ENCODE measurements at places on chromosomes 5 and 9. TPM values are rescaled to one million over a fixed set of nuclear protein-coding genes. Genes with fewer than 3 reads are reported as not detected.
A peak's percentile ranks its signal among the peaks of the same experiment; 100 is the strongest.

GRCh38 chr9:94882966-94883641, 156.6 kb downstream of the AOPEP start:
- H3K27me3 ChIP-seq, result no peaks in the 10 kb centered on the region
- peaks cover 13% of the 10 kb centered on the region for H3K4me1 ChIP-seq
- no peak overlapping the region for H3K27ac ChIP-seq
- no peak for DNase-seq

- no peaks in the 10 kb centered on the region for H3K4me1 ChIP-seq
- DNase-seq, result no peak
These were observed 87.3 kb upstream of the PCSK5 start for GRCh38 chr9:75803130-75803529.

DNA sequence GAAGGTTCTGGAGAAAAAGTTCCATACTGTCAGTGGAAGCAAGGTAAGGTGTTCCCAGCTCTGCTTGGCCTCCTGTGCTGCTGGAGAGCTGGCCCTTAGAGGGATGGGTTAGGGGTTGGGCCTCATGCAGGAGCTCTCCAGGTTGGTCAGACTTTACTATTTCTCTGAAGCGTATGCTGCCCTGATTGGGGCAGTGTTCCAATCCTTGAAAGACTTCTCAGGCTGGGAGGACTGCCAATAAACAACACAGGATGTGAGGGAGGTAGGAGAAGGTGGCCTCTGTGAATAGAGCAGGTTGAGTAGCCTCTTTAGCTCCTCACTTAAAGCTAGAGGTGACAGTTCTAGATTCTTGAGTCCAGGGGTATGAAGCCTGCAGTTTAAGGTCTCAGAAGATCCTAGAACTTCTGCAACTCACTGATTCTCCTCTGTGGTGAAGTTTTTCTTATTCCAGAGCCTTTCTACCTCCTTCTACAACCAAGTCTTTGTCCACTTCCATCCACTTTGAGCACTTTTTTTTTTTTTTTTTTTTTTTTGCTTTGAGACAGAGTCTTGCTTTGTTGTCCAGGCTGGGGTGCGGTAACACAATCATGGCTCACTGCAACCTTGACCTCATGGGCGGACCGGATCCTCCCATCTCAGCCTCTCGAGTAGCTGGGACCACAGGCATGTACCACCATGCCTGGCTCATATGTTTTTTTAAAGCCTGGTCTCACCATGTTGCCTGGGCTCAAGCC, 3.0 kb downstream of the HNRNPAB start:
- H3K27me3 ChIP-seq, result no peaks in the 10 kb centered on the region
- peaks cover 37% of the 10 kb centered on the region for H3K4me1 ChIP-seq
- DNase-seq, result no peak
- H3K27ac ChIP-seq, result peak overlapping the region; percentile 73
- peaks cover 59% of the 10 kb centered on the region for H3K36me3 ChIP-seq

DNA sequence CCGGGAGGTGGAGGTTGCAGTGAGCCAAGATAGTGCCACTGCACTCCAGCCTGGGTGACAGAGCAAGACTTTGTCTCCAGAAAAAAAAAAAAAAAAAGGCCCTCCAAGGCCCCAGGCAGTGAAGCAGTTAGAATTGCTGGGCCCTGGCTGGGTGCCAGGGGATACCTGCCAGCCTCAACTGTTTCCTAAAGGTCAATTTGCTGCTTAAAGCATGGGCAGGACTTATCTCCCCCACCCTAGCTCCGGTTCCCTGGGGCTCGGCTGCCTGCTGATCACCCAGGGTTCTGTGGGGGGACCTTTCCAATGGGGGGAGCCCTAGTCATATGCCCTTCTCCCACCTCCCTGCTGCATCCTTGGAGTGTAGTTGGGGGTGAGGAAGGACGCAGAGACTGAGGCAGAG, 25.7 kb downstream of the NCS1 start:
- DNase-seq, result no peak
- H3K27ac ChIP-seq, result no peak overlapping the region
- H3K36me3 ChIP-seq, result no peaks in the 10 kb centered on the region
- no peaks in the 10 kb centered on the region for H3K4me1 ChIP-seq

GRCh38 chr9:129801504-129801903, 1.5 kb upstream of the TOR1B start:
- no peak overlapping the region for H3K4me3 ChIP-seq
- DNase-seq, result no peak
- H3K4me1 ChIP-seq, result peaks cover 25% of the 10 kb centered on the region
- no peaks in the 10 kb centered on the region for H3K27me3 ChIP-seq

The RNF180 gene
- polyA plus RNA-seq, result not detected

The RANBP6 gene
- 20.4 TPM for polyA plus RNA-seq

The SPACA9 gene
- polyA plus RNA-seq, result 2.2 TPM

Measured in CD4-positive, alpha-beta memory T cell (primary cell).